Activated naive CD4-positive, alpha-beta T cell treated with anti-CD3 and anti-CD28 coated beads, Interleukin-2, amount 50 U/mL, for 72 hours (primary cell): ENCODE measurements at places on chromosomes 6 and 20. TPM values are rescaled to one million over a fixed set of nuclear protein-coding genes. Genes with fewer than 3 reads are reported as not detected.

DNA sequence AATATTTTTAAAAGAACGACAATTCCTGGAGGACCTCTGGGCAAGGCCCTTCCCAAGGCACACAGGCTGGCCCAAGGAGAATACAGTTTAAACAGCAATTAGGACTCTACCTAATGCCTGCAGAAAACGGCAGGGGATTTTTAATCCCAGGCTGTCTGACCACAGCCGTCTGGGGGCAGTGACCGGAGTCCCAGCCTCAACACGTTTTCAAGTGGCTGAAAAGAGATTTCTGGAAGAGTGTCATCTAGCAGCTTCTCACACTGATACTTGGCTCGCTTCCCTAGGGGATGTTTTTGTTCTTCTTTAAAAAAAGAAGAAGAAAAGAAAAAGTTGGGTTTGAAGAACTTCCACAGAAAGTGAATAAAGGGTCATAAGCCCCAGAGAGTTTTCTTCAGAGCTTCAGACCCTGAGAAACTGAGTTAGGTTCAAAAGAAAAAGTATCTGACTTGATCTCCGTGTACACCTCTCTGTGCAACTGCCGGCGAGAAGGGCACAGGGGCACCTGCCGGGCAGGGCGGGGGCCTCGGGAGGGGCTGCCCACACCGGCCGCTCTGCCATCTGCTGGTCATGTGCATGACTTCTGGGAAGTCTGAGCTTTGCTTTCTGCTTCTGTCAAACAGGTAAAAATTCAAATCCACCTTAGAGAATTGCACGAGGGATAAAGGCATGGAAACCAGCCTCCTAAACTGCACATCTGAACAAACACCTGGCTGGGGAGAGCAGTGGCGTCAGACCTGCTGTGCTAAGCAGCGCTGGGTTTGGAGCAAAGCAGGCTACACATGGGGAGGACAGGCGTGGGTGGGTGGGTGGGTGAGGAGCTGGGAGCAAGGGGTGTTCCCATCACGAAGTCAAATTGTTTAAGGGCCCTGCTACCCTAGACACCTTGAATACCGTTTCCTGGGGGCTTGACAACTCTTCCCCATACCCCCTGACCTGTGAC is 33.0 kb downstream of the RRBP1 start:
- DNase-seq, result no peak

Gene KATNA1
- total RNA-seq, result 26.1 TPM

Gene CD24
- total RNA-seq, result 0.89 TPM

- DNase-seq, result no peak
Measured at GRCh38 chr20:42074944-42075343, 456.8 kb upstream of the CHD6 start.

DNA sequence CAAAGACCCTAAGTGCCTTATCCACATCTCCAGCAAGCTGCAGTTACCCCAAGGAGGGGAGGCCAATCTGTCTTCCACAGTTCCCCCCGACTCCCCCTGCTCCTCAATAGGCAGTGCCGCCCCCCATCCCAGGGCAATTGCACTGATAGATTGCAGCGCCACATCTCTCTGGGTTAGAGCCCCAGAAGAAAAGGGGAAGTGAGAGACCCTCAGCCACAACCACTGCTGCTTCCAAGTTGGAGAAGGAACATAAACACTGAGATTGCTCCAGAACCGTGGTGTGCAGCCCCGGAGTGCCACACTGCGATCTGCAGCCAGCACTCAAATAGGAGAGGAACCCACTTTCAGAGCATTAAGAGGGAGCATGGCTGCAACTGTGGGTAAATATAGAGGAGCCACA is 101.5 kb downstream of the RWDD2A start:
- no peak for DNase-seq
